GM20000 (cell line): ENCODE measurements at places on chromosomes 6 and 20.

DNA sequence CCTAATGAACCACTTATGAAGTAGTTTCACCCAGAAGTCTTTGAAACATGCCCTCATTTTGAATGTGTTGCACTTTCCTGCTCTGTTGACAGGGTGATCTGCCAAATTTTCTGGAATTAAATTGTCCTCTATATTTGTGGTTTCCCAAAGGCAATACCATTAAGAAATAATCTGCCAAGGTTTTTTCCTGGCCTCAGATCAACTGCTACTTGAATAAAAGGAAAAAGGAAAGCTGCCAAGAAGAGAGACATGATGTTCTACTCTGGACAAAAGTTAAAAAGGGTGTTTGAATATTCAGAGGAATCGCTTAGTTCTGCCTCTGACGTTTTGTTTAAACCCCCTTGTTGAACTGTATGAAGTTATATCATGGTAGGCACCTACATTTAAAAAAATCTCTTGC lies 37.4 kb upstream of the ARMH2 start:
- no peak for DNase-seq

- peak; percentile 6 for DNase-seq
These were observed 931 bp downstream of the UFL1 start for GRCh38 chr6:96522465-96523009.

DNA sequence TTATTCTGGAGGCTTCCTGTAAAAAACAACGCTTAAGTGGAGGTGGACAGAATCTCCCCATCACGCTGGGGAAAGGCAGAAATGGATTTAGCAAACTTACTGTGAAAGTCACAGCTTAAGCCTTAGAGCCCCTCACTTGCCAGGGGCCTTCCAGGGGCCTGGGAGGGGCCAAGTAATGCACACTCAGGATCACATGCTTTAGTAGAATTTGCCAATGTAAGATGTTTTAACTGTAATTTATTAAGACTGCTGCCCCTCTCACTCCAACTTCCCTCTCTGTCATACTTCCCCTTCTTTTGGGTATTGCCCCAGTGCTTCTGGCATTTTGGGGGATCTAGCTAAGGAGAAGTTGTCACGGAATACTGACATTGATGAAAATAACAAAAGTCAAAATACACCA lies 12.6 kb upstream of the ADA start:
- DNase-seq: no peak

GRCh38 chr20:33798444-33798843 lies 12.7 kb upstream of the CHMP4B start:
- DNase-seq: no peak

- no peak for DNase-seq
These were observed 234.7 kb upstream of the ADGRB3 start for GRCh38 chr6:68400396-68400795.

- no peak for DNase-seq
These were observed 7.9 kb downstream of the PTK6 start for GRCh38 chr20:63529180-63529860.

DNA sequence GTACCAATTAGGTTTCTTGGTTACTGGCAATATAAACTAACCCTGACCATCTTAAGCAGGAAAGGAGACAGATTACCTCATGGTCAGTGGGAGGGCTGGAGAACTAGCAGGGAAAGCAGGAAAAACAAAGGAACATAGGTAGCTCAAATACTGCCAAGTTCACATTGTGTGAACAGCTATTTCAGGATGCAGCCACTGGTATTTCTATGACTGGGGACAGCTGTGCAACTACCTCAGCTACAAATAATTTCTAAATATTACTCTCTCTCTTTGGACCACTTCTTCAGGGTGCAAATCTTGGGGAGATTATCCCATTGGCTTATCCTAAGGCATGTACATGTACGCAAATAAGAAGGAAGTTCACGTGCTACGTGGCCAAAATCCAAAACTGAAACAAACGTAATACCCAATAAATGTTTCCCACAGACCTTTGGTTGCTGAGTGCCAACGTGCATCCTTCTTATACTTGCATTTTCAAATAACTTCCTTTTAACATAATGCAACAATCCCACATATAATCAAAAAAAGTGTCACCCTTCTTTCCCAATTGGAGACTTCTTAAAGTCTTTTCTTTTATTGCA lies 180.9 kb downstream of the PHF3 start:
- no peak for DNase-seq

GRCh38 chr20:36572701-36573102 lies 695 bp upstream of the TGIF2 start:
- peak; percentile 66 for DNase-seq

DNA sequence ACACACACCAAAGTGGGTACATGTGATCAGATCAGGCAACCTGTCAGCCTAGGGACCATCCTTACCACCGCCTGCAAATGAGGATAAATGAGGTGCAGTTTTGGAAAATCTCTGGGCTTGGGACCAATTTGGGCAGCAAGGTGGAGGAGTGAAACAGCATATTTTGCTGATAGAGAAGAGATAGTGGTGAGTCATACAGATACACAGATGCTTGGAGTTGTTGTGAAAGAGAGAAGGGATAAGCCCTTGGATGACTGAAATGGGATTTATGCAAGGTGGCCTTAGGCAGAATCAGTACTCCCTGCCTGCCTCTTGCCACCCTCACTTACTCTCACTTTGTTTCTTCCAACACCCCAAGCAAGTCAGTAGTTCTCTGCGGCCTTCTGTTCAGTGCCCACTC lies 34.7 kb downstream of the BMP2 start:
- no peak for DNase-seq

GRCh38 chr6:119241111-119241465 lies 108.5 kb downstream of the MAN1A1 start:
- DNase-seq: no peak

DNA sequence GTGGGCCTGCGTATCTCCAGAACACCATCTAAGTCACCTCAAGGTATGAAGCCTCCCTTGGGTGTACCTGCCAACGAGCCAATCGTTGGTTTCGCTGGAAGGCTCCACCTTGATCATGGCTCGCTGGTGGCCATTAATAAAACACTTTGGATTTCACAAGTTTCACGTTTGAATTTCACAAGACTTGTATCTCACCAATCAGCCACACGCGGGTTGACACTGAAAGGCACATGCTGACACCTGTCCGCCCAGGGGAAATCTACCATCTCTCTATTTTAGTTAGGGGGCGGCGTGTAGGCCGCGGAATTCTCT lies 586 bp upstream of the HMGA1 start:
- peak; percentile 66 for DNase-seq

- no peak for DNase-seq
These were observed 12.9 kb upstream of the FKBP1A start for GRCh38 chr20:1405801-1406200.

DNA sequence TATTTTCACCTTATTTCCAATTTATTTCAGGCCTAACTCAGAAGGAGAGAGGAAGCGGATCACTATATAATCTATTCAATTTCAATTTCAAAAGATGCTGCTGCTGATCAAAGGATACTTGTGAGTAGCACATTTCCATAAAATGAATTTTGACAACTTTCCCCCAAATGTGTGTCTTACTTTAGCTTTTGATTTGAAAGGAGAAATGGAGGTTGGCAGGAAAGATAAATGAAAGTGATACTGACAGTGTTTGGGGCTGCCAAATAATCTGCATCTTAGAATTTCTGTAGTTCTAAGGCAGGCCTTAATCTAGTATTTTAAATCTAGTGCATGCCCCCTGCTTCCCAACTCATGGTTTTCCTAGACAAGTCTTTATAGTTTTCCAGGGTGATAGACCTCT lies 535.4 kb downstream of the DOK5 start:
- DNase-seq: no peak

- no peak for DNase-seq
These were observed 69.8 kb upstream of the MAFB start for GRCh38 chr20:40758790-40759189.

DNA sequence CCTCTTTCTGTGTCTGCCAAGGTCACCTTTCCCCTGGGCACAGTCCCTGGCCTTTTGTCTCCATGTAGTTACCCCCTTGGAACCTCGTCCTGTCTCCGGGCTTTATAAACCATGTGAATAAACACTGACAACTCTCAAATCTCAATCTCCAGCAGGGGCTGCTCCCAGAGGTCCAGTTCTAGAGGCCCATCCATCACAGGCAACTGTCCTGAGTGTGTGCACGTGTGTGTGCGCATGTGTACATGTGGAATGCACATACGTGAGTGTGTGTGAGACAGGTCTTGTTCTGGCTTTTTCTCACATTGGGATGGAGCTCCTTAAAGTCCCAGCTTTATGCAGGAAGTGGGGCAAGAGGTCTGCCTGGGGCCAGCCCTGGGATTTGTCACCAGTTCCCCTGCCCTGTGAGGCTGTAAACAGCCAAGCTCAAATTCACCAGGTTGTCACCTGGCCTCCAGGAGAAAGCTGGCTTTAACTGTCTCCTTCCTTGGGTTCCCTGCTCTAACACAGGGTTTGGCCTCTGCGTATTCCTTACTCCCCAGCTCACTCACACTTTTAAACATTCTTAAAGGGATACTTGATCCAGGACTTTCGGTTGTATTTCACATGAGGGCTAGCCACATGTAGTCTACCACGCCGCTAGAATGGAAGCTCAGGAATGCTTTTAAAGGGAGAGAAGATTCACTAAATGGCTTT lies 42.7 kb downstream of the RAMACL start:
- DNase-seq: no peak

GRCh38 chr6:31010393-31011060 lies at the start of gene MUC22:
Gene MUC22 (plus strand): TSS chr6:31010474. CDS start chr6:31010707, 233 bp downstream.
- DNase-seq: no peak

- no peak for DNase-seq
These were observed 161.3 kb downstream of the PHACTR3 start for GRCh38 chr20:59765599-59766177.

DNA sequence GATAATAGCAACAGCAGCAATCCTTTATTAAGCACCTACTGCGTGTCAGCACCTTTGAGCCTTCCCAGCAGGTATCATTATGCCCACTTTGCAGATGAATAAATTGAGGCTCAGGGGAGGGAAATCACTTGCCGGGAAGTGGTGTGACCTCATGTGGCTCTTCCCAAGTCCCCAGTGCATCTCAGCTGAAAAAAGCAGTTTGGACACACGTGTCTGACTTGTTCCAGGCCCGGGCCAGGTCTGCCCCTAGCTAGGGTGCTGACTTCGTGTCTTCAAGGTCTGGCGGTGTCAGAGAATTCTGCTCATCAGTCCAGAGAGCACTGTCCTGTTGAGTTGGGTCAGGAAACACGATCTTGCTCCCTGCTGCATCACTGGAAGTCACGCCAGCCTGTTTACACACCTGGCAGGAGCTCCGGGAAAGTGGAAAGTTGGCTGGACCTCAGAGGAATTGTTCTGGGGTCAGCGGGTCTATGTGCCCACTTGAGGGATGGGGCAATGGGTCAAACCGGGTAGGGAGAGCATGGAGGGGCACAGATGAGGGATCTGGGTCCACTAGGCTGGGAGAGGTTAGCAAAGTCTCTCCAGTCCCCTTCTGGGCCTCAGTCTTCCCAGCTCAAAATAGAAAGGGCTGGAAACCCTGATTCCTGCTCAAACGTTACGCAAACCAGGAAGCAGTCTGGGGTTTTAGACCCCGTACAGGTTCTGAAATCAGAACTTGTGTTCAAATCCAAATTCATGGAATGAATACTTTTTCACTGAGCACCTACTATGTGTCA lies 10.5 kb downstream of the SLC13A3 start:
- DNase-seq: no peak

- DNase-seq: no peak
These were observed 69.3 kb upstream of the SUPT3H start for GRCh38 chr6:45447005-45447404.

DNA sequence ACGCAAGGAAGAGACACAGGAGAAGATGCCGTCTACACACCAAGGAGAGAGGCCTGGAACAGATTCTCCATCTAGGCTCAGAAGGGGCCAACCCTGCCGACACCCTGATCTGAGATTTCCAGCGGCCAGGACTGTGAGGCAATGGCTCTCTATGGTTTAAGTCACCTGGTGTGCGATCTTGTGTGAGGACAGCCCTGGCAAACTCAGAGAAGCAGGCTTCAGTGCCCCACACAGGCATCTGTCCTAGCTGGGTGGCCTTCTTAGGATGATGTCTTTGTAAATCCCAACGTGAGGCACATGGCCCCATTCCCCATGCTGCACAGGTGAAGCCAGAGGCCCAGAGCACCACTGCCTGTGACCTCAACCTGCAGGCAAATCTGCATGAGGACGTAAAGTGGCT lies 87.6 kb upstream of the FRMD1 start:
- no peak for DNase-seq

DNA sequence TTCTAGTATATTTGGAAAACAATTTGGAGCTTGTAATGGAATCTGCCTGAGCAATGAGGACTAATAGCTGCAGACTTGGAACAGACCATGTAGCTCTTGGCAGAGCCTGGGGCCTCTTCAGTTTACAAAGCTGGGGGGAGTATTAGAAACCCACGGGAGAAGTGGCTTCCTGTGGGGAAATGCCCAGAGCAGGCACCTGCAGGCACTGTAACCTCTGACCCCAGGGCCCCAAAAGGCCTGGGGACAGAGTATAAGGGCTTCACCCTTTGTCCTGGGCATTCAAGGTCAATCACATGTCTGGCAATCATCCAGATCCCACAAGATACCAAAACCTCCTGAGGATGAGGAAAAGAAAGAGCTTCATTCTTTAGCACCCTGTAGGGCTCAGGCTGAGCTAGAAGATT lies 19.4 kb downstream of the PKIG start:
- no peak for DNase-seq

- DNase-seq: no peak
These were observed 16.0 kb downstream of the AKAP12 start for GRCh38 chr6:151255811-151256210.

- DNase-seq: no peak
These were observed 34.1 kb downstream of the CEBPB start for GRCh38 chr20:50224531-50225255.

GRCh38 chr6:2245103-2245876 lies at the start of gene GMDS:
Gene GMDS (minus strand): TSS chr6:2245605.
- DNase-seq: peak; percentile 99

DNA sequence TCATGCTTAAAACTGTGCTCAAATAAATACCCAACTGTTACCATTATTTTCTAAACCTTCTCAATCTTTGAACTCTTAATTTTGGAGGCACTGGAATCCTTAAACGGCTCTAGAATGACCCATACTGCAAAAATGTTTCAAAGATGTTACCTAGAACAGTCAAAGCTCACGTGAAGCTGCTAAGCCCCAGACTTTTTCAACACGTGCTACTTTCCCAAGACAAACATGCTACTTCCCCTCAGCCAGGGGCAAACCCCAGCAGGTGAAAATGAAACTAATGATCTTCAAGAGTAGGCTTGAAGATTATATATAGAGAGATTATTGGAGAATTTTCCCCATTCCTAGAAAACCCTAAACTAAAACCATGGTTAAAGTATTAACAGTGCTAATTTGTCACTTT lies 28.1 kb downstream of the HUS1B start:
- DNase-seq: peak; percentile 21

DNA sequence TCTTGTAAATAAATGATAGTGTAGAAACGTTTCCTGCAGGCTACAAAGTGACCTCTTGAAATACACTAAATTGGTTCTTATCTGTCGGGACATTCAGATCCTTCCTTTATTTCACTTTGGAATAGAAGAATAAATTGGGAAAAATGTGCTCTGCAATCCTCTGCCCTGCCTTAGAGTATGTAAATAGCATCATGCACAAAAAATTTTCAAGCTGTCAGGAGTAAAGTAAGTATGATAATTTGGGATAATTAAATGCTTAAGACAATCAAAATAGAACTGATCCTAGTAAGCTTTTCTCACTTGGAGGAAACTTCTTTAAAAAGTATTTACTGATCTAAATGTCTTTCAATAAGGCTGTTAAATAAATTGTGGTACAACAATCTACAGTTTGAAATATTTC lies 3.1 kb upstream of the TPBG start:
- no peak for DNase-seq

GRCh38 chr20:31758521-31758920 lies 19.4 kb downstream of the TPX2 start:
- DNase-seq: no peak
